ENCODE measurements at places on chromosomes 7 and 10. TPM values are rescaled to one million over a fixed set of nuclear protein-coding genes. Genes with fewer than 3 reads are reported as not detected.

DNA sequence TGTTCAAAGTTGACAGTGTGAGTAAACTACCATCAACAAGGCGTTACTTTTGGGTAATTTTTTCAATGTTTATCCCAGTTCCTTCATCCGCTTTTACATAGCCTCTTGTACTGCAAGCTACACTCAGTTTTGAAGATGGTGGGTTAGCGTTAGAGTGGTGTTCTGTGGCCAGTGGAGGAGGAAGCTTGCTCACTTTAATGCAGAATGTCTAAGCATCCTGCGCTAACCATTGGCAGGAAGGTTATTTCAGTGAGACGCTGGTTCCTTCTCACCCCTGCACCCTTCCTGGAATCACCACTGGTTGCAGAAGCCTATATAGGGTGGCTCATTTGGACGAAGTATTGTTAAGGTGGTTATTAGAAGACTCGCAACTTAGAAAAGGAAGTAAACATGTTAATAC lies 159.1 kb downstream of the CELF2 start:
- H3K27ac ChIP-seq: no peak overlapping the region
- peaks cover 45% of the 10 kb centered on the region for H3K27me3 ChIP-seq
- no peak overlapping the region for H3K4me3 ChIP-seq
- no peaks in the 10 kb centered on the region for H3K4me1 ChIP-seq
- no peaks in the 10 kb centered on the region for H3K36me3 ChIP-seq

- peaks cover 7% of the 10 kb centered on the region for H3K36me3 ChIP-seq
- no peaks in the 10 kb centered on the region for H3K27me3 ChIP-seq
- no peak for DNase-seq
- H3K4me3 ChIP-seq: no peak overlapping the region
- no peak overlapping the region for H3K27ac ChIP-seq
- H3K4me1 ChIP-seq: no peaks in the 10 kb centered on the region
These were observed 36.2 kb upstream of the FAM133B start for GRCh38 chr7:92626281-92626809.

DNA sequence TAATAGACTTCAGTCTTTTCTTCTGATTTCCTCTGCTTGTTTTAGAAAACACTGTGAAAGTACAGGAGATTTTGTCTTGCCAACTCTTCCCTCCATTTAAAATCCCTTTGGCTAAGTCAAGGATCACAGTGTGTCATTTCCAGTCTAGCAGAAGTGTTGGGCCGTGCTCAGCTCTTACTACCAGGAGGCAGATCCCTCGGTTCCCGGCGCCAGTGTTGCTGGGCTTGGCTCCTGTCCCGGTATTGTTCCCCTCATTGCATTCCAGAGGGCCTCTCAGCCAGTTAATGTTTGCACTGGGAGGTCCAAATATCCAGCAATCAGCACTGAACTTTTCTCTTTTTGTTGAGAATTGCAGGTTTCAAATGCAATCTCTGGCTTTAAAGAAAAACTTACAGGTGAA lies 612.1 kb upstream of the MGMT start:
- H3K36me3 ChIP-seq: no peaks in the 10 kb centered on the region
- peaks cover 27% of the 10 kb centered on the region for H3K27me3 ChIP-seq
- H3K27ac ChIP-seq: no peak overlapping the region
- peaks cover 21% of the 10 kb centered on the region for H3K4me1 ChIP-seq

DNA sequence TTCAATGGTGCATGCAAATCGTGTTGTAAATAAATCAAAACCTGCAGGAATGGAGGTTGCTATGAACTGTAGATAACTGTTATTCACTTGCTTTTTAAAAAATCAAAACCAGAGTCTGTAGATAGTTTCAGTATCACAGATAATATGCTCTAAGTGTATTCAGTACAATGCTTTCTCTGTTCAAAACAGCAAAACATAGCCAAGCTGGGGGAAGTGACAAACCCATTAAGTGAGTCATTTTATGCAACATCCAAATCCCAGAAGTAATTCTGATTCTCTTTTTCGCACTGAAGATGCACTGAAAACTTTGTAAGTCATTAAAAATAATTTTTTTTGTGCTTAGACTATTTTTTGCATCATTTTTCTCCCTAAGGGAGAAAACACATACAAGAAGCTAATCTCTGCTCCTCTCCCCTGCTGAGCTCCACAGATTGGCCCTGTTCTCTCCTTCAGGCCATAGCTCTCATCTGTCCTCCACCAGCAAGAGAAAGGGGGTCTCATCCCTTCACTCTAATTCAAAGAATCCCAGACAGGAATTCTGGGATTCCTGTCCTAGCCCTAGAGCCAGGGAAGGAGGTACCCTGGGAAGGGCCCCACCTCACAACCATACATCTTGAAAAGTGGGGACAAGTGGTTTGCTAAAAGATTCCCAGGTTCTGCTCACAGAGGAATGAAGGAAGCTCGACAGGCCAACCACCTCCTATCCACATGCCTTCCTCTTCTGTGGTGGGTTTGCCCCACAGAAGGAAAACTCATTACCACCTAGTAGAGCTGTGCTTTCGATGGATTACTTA lies 4.9 kb downstream of the PRTFDC1 start:
- no peak for DNase-seq
- no peaks in the 10 kb centered on the region for H3K36me3 ChIP-seq
- H3K27me3 ChIP-seq: no peaks in the 10 kb centered on the region
- H3K4me3 ChIP-seq: no peak overlapping the region
- H3K27ac ChIP-seq: no peak overlapping the region

GRCh38 chr7:18357691-18358090 lies 137.9 kb upstream of the HDAC9 start:
- H3K4me3 ChIP-seq: no peak overlapping the region
- no peak overlapping the region for H3K27ac ChIP-seq
- H3K27me3 ChIP-seq: no peaks in the 10 kb centered on the region
- DNase-seq: no peak

GARIN1A gene
- not detected for total RNA-seq

TBX20 gene
- total RNA-seq: not detected

DENND2A gene
- total RNA-seq: not detected

All from HepG2 (cell line).